ENCODE measurements at places on chromosomes 16 and 17.

- DNase-seq: no peak
Observed at GRCh38 chr17:49061524-49061943, 64.3 kb downstream of the IGF2BP1 start.

DNA sequence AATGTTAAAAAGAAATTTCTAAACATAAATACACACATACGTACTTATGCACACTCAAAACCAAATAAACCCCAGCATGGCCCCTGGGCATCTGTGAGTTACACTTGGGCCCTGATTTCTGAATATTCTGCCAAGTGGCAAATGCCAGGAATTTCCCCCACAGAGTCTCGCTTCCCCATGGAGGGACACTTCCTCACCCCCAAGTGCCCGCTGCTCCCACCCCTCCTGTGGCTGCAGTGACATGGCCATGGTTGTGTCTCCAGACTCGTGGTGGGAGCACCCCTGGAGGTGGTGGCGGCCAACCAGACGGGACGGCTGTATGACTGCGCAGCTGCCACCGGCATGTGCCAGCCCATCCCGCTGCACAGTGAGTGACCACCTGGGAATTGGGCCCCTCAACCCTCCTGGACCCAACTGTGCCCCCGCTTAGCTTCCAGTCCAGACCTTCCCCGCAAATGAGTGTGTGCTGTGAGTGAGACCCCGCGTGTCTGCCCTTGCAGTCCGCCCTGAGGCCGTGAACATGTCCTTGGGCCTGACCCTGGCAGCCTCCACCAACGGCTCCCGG is 4.0 kb downstream of the ITGAD start:
- no peak for DNase-seq

- DNase-seq: no peak
Observed at GRCh38 chr16:2490190-2491105, 15.5 kb downstream of the TBC1D24 start.

DNA sequence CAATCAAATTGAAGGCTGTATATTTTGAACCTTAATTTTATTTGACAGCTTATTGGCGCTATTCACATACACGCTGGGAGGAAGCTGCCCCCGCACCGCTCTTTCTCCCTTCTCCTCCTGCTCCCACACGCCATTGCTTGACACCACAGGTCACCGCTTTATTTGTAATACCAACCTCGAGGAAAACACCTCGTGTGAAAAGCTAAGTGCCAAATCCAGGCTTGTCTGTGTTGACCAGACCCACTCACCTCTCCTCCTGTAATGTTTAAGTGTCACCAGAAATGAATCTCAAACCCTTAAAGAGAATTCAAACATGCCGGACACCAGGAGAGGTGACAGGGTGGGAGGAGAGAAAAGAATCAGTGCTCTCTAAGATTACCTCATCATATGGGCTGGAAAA is 331.4 kb downstream of the GRIN2A start:
- no peak for DNase-seq

DNA sequence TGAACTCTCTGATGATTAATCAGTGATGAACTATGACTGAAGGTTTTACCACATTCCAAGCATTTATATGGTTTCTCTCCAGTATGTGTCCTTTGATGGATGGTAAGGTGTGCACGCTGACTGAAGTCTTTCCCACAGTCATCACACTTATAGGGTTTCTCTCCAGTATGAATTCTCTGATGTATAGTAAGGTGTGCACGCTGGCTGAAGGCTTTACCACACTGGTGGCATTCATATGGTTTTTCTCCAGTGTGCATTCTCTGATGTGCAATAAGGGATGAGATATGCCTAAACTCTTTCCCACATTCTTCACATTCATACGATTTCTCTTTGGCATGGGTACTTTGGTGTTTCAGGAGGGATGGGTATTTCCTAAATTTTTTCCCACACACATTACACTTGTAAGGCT is 16.4 kb downstream of the ZNF287 start:
- DNase-seq: no peak

DNA sequence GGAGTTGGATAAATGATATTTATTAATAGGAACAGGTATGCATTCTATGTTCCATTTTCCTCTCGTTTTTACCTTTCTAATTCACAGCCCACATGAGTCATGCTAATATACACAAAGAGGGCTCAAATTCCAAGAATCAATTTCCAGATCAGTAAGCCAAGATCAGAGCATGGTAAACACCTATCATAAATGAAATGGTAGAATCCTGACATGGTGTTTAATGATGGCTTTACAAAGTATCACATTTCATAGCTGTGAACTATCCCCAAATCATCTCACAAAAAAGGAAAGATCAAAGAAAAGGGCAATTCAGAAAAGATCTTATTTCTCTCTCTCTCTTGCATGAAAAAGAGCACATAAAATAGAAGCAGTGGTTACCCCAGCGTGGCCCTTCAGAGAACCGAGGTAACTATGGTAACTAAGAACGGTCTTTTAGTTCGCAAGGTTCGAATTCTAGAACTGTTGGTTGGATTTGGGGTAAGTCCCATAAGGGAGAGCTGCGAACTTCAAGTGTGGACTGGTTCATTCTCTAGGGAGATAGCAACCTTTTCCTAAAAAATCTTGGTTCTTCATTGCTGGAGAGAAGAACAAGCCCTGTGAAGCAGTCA is 73.0 kb downstream of the MARCHF10 start:
- DNase-seq: no peak

- DNase-seq: no peak
Observed at GRCh38 chr17:2090804-2091534, 36.1 kb downstream of the HIC1 start.

DNA sequence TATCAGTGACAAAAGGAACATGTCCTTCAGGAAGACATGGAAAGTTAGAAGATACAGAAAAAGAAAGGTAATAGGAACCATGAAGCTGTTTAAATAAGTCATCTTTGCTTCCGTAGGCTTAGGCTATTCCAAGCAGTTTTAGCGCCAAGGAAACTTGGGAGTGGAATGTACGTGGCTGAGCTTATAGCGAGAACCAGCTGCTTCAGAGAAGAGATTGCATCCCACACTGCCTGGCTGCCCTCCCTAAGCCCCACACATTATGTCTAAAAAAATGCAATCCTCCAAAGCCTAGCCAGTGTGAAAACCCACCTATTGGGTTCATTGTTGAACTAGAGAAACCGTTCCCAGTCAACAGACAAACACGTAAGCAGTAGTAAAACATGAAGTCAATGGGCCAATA is 149.9 kb downstream of the SLC39A11 start:
- no peak for DNase-seq

GRCh38 chr16:62738666-62739460 is 702.6 kb upstream of the CDH8 start:
- DNase-seq: no peak

DNA sequence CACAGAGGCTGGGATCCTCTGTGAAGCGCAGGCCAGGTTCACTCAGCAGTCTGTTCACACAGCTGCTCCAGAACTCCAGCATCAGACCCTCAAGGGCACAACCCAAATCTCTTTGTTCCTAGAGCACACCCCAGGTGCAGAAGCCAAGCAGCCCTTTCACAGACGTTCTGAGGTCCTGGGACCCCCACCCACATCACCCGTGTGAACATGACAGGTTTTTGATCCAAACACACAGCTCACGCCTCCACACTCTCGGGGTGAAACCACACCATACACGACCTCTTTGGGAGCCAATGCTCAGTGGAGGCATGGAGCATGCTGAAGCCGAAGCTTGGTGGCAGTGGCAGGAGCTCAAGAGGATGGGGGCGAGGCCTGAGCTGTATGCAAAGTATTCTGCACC is 97.4 kb downstream of the ZNF778 start:
- no peak for DNase-seq

- no peak for DNase-seq
Observed at GRCh38 chr17:10477701-10478100, 8.3 kb upstream of the MYH4 start.

DNA sequence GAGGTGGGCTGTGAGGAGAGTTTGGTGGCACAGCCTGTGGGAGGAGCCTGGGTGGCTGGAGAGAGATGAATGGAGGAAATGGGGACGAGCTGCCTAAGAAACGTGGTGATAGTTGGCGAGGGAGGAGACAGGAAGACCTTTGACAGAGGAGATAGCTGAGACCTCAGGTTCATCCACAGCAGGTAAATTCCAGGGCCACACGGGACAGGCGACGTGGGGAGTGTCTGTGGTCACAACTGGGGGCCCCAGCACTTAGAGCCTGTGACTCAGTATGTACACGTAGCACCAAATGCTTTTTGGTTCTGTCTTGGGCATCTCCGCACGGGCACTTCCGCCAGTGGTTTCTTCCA is 7.7 kb downstream of the MINK1 start:
- DNase-seq: no peak

- no peak for DNase-seq
Observed at GRCh38 chr17:76953946-76954345, 85.7 kb downstream of the MGAT5B start.

DNA sequence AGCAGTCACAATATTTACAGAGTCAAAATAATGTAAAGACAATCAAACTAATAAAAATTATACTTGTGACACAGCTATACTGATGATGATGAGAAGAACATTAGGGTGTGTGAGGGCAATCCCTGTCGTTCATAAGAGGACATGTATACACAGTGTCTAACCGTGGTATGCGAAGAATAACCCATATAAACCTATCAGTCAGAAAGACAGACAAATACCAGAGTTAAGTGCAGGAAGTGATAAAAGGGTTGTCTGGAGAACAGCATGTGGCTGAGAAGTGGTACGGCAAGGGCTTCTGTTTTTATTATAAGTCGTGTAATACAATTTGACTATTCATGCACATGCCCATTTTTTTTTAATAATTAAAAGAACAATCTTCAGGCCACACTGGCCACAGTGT is 46.7 kb downstream of the LMF1 start:
- DNase-seq: no peak

GRCh38 chr16:21156767-21157467 is 1.6 kb upstream of the LDAF1 start:
- DNase-seq: peak; percentile 71

DNA sequence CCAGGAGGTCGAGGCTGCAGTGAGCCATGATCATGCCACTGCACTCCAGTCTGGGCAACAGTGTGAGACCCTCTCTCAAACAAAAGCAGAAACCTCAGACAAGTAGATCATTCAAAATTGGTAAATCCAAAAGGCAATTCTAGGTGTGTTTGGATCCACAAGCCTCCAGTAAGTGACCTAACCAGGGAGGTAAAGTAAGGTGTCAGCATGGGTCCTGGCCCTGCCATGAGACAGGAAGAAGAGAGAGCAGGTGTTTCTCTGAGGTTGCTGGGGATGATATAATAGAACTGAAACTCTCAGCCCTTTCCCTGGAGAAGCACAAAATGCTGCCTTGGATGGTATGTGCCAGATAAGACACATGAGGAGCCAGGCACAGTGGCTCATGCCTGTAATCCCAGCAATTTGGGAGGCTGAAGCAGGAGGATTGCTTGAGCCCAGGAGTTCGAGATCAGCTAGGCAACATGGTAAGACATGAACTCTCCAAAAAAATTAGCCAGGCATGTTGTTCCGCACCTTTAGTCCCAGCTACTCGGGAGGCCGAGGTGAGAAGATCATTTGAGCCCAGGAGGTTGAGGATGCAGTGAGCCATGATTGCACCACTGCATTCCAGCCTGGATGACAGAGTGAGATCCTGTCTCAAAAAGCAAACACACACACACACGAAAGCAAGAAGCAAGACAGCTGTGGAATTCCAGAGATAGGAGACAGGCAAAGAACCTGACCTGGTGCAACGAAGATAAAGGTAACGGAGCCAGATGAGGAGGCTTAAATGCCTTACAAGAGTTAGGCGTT is 6.5 kb downstream of the TM4SF5 start:
- no peak for DNase-seq

DNA sequence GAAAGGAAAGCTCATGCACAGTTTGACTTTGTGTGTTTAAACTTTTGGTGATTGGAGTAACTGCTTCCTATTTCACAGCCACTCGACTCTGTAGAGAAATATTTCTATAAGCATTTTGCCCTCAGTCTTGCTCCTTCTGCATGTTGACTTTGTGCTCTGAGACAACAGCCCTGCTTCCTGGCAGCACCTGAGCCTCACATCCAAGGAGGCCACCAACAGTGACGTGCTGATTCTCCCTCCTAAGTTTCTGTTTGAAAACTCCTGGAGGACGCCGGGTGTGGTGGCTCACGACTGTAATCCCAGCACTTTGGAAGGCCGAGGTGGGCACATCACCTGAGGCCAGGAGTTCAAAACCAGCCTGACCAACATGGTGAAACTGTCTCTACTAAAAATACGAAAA is 23.9 kb upstream of the WSB1 start:
- DNase-seq: no peak

- DNase-seq: no peak
Observed at GRCh38 chr16:27189335-27189972, 13.9 kb upstream of the KDM8 start.

DNA sequence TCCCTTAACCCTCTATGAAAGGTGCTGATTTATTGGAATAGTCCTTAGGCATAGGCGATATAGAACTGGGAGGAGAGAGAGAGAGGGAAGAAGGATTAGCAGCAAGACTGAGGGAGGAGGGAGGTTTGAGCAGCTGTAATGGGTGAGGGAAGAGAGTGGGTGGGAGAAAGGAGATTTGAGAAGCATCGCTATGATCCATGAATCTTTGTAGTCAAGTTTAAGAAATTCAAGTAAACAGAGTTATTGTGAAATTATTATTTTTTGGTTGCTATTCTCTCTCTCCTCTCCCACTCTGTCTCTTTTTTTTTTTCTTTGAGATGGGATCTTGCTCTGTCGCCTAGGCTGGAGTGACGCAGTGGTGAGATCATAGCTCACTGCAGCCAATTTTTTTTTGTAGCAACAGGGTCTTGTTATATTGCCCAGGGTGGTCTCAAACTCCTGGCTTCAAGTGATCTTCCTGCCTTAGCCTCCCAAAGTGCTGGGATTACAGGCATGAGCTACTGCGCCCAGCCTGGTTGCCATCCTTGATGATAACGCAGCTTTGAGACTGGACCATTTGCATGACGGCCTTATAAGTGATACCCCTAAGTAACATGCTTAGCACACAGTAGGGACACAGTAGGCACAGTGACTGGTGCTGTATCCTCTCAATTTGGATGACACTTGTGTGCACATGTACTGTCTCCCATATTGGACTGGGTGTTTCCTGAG is 21.0 kb upstream of the TNS4 start:
- no peak for DNase-seq

DNA sequence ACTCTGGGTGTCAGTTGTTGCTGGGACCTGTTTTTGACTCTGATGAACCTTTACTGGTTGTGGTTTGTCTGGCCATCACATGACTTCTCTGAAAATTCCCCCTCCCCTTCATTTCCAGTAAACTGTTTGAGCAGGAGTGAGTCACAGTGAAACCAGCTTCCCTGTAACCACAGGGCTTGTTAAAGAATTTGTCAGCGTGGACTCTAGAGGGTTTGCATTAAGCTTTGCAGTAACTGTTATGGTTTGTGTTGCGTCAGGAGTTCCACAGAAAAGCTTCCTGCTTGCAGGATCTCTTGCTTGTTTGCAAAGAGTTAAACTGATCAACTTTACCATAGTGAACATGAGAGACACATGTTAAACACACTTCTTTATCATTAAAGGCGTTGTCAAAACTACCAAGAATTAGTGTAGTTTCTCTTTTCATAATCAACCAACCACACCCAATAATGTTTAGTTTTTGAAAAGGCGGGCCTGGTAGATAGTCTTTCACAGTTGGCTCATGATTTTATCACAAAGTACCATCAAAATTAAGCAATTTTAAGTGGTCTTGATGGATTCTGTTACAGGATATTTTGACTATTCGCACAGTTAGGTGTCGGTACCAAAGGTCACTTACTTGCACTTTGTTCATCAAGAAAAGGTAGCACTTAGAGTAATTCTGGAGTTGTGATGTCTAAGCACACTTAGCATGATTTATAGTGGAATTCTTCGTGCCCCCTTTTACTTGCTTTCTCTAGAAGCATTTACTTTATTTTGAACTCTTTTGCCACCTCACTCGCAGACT is 79.3 kb downstream of the VMP1 start:
- peak; percentile 51 for DNase-seq
